ENCODE measurements at places on chromosomes 7 and 10.

DNA sequence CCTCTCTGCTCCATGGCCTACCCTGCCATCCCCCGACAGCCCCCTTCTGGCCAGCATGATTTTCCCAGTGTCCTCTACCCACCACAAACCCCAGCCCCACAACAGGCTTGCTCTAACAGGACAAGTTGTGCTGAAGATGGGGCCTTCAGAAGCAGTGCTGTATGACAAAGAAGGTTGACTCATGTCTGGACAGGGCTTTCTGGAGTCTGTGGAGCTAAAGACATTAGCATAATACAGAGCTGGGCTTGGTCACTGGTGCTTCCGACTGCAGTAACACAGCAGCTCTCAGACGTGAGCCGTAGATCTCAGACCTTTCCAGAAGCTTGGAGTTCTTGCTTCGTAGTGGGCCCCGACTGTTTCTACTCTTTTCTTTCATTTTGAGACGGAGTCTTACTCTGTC is 100.5 kb downstream of the GTF2IRD1 start:
- DNase-seq = no peak

DNA sequence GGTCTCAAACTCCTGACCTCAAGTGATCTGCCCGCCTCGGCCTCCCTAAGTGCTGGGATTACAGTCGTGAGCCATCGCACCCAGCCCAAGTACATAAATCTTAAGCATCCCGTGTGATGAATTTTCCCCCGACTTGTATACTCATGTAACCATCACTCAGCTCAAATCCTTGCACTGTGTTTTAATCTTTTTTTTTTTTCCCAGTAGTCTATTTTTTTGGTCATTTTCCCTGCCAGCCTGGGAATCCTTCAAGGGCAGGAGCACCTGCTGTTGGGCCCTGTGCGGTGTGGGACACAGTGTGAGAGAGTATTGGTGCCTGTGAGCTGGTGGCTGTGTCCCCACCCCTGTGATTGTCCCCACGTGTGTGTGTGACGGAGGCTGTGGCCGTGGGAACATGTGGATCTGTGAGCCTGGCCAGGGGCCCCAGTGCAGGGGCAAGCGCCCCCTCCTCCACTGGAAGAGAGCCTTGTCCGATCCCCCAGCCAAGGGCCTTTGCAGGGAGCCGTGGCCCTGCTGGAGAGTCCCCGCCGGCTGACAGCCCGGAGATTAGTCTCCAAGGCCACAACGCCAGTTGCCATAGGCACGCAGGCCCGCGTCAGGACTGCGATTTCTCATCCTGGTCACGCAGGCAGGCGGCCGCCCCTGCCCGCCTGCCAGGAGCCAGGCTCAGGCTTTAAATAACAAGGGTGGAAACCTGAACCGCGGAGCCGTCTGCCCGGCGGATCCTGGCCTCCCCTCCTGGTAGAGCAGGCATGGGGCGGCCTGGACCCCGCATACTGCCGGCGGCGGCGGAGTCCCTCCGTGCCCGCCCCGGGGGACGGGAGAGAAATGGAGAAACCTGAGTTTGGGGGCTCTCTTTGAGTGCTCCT is 26.5 kb downstream of the GTF2IRD1 start:
- DNase-seq = no peak

GRCh38 chr7:148232784-148233183 is 357.8 kb upstream of the C7orf33 start:
- DNase-seq = no peak

- no peak for DNase-seq
These were observed 158.8 kb downstream of the ANK3 start for GRCh38 chr10:60230892-60231291.

DNA sequence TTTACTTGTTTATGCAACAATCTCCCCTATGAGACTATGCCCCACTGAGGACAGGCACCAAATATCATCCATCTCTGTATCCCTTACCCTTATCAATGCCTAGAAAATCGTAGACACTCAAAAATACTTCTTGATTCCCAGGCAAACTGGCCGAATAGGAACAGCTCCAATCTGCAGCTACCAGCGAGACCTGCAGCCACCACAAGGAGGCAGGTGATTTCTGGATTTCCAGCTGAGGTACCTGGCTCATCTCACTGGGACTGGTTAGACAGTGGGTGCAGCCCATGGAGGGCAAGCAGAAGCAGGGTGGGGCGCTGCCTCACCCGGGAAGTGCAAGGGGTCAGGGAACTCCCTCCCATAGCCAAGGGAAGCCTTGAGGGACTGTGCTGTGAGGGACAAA is 10.8 kb upstream of the PPP1R3C start:
- no peak for DNase-seq

DNA sequence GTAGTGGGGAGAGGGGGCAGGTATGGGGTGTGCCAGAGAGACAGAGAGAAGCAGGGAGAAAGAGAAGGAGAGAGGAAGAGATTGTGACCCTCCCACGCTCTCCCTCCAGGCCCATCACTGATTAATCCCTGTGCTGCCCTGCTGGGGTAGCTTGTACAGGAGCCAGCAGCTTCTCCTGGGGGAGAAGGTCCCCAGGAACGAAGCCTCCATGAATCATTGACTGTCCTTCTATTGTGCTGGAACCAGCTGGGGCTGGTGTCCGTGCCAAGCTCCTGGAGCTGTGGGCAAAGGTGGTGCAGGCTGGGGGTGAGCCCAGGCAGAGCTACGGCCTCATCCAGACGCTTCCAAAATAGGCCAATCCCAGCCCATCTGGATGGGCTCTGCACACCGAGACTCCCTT is 20.9 kb downstream of the AQP1 start:
- no peak for DNase-seq

Data from activated CD4-positive, alpha-beta T cell treated with anti-CD3 and anti-CD28 coated beads for 24 hours (primary cell).